CD8-positive, alpha-beta memory T cell (primary cell): ENCODE measurements at places on chromosomes 5 and 9. TPM values are rescaled to one million over a fixed set of nuclear protein-coding genes. Genes with fewer than 3 reads are reported as not detected.

SLC6A3 gene
- not detected for total RNA-seq

ACER2 gene
- total RNA-seq, result 2.7 TPM

TMC1 gene
- not detected for total RNA-seq

TRMO gene
- total RNA-seq, result 19.2 TPM

PTPN3 gene
- 0.29 TPM for total RNA-seq

SHOC1 gene
- total RNA-seq, result not detected

FGF18 gene
- total RNA-seq, result 0.18 TPM

KLF9 gene
- 19.2 TPM for total RNA-seq

DNA sequence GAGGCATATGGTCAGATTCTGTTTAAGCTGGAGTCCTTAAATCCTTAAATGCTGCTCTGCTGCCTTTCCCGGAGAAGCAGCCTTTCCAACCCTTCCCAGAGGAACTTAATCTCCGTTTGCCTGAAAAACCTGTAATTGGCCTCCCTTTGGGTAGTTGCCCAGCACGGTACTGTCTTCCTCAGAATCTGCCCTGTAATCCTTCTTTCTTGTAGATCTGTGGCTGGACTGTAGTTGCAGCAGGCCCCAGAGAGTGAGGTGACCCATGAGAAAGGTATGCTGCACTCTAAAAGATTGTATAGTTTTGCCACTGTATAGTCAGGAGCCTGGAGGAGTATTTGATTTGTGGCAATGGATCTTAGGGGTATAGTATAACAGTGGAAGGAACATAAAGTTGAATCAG lies 11.7 kb downstream of the SPIN1 start:
- no peaks in the 10 kb centered on the region for H3K36me3 ChIP-seq
- H3K27ac ChIP-seq, result no peak overlapping the region
- H3K27me3 ChIP-seq, result no peaks in the 10 kb centered on the region
- H3K4me1 ChIP-seq, result no peaks in the 10 kb centered on the region
- no peak for DNase-seq

DNA sequence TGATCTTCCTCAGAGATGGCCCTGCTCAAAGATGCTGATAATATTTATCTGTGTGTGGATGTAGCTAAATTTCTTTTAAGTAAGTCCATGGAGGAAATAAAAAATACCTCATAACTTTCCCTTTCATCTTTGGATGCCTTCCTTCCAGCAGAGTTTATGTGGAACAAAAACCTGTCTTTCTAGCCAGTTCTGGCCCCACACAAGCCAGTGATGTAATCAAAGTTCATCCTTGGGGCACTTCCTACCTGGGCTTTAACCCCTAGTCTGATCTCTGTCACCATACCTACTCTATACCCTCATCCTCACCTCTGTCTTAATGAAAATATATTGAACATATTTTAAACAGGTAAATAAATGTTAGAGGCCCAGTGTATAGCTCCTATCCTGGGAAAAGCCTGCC lies 39.8 kb upstream of the RASGRF2 start:
- H3K4me3 ChIP-seq, result no peak overlapping the region
- H3K36me3 ChIP-seq, result no peaks in the 10 kb centered on the region
- no peak overlapping the region for H3K27ac ChIP-seq
- H3K4me1 ChIP-seq, result no peaks in the 10 kb centered on the region
- DNase-seq, result no peak
- no peaks in the 10 kb centered on the region for H3K27me3 ChIP-seq

GRCh38 chr9:107283623-107284616 lies 841 bp downstream of the RAD23B start:
- no peaks in the 10 kb centered on the region for H3K36me3 ChIP-seq
- H3K4me1 ChIP-seq, result peaks cover 39% of the 10 kb centered on the region
- peak overlapping the region; percentile 64 for H3K4me3 ChIP-seq
- H3K27me3 ChIP-seq, result no peaks in the 10 kb centered on the region
- DNase-seq, result peak; percentile 69
- H3K27ac ChIP-seq, result peak overlapping the region; percentile 85

GRCh38 chr9:70615464-70616138 lies 201.1 kb upstream of the KLF9 start:
- no peaks in the 10 kb centered on the region for H3K27me3 ChIP-seq
- no peaks in the 10 kb centered on the region for H3K4me1 ChIP-seq
- H3K36me3 ChIP-seq, result no peaks in the 10 kb centered on the region
- no peak overlapping the region for H3K27ac ChIP-seq

- no peak overlapping the region for H3K27ac ChIP-seq
- DNase-seq, result no peak
- no peaks in the 10 kb centered on the region for H3K36me3 ChIP-seq
- no peak overlapping the region for H3K4me3 ChIP-seq
Measured at GRCh38 chr9:38198140-38198539, 129.1 kb upstream of the SHB start.

- DNase-seq, result no peak
- no peaks in the 10 kb centered on the region for H3K36me3 ChIP-seq
- H3K4me1 ChIP-seq, result no peaks in the 10 kb centered on the region
- no peak overlapping the region for H3K27ac ChIP-seq
- H3K27me3 ChIP-seq, result no peaks in the 10 kb centered on the region
Measured at GRCh38 chr5:54159893-54160195, 150.5 kb downstream of the ARL15 start.

DNA sequence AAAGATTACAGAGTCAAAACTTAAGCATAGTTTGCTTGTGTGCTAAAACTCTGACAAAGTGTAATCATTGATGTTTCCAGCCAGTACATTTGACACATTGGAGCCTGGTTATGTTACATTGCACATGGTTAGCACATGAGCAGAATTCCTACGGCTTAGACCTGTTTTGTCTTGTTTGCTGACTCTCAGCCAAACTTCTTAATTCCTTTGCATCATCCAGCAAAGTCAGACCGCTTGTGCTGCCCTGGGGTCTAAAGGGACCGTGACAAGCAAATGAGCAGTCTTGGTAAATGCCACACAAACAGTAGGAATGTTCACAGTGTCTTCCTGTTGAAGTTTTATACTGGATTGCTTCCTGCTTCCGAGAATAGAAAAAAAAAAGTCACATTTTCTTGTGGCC lies 72.0 kb upstream of the ENTREP1 start:
- no peaks in the 10 kb centered on the region for H3K36me3 ChIP-seq
- no peak overlapping the region for H3K27ac ChIP-seq
- no peak overlapping the region for H3K4me3 ChIP-seq
- DNase-seq, result no peak
- no peaks in the 10 kb centered on the region for H3K4me1 ChIP-seq

GRCh38 chr5:173767574-173768266 lies 120.4 kb upstream of the CPEB4 start:
- no peaks in the 10 kb centered on the region for H3K36me3 ChIP-seq
- H3K27ac ChIP-seq, result no peak overlapping the region
- DNase-seq, result no peak
- no peaks in the 10 kb centered on the region for H3K4me1 ChIP-seq
- H3K4me3 ChIP-seq, result no peak overlapping the region

- H3K4me1 ChIP-seq, result no peaks in the 10 kb centered on the region
- H3K4me3 ChIP-seq, result no peak overlapping the region
- H3K27me3 ChIP-seq, result no peaks in the 10 kb centered on the region
- no peaks in the 10 kb centered on the region for H3K36me3 ChIP-seq
Measured at GRCh38 chr5:158349987-158350386, 491.0 kb upstream of the CLINT1 start.

GRCh38 chr5:126274076-126274762 lies 149.0 kb upstream of the GRAMD2B start:
- no peaks in the 10 kb centered on the region for H3K36me3 ChIP-seq
- no peaks in the 10 kb centered on the region for H3K27me3 ChIP-seq
- no peak overlapping the region for H3K4me3 ChIP-seq
- no peaks in the 10 kb centered on the region for H3K4me1 ChIP-seq

DNA sequence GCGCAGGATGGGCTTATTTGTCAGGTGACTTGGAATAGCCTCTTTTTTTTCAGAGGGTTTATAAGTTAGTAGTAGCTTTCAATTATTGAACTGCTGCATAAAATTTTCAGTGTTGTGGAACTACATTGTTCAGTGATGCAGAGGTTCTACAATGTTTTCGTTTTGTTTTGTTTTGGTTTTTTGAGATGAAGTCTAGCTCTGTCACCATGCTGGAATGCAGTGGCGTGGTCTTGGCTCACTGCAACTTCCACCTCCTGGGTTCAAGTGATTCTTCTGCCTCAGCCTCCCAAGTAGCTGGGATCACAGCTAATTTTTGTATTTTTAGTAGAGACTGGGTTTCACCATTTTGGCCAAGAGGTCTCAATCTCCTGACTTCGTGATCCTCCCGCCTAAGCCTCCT lies 22.0 kb downstream of the NUP188 start:
- no peak overlapping the region for H3K27ac ChIP-seq
- no peaks in the 10 kb centered on the region for H3K27me3 ChIP-seq
- no peaks in the 10 kb centered on the region for H3K4me1 ChIP-seq
- no peak for DNase-seq
- peaks cover 42% of the 10 kb centered on the region for H3K36me3 ChIP-seq

DNA sequence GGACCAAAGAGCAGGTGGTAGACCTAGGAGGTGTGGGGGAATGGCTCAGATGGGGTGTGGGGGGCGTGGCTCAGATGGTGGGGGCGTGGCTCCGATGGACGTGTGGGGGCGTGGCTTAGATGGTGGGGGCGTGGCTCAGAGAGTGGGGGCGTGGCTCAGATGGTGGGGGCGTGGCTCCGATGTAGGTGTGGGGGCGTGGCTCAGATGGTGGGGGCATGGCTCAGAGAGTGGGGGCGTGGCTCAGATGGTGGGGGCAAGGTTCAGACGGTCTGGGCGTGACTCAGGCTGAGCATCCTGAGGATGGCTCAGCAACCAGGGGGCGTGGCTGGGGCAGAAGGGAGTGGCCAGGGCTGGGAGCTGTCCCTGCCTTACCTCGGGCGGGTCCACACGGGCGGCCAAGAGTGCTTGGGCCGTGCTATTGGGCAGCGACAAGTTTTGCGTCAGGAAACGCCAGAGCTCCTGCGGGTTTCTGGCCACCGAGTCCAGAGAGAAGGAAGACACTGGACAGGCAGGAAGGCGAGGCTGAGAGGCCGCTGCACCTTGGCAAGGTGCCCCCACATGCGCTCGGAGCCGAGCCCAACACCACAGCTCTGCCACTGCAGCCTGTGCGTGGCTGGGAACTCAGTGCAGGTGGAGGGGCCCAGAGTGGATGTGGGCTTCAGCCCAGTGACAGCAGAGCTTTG lies 5.9 kb downstream of the ABCA2 start:
- no peak overlapping the region for H3K27ac ChIP-seq
- no peaks in the 10 kb centered on the region for H3K36me3 ChIP-seq
- peak; percentile 65 for DNase-seq
- no peak overlapping the region for H3K4me3 ChIP-seq
- H3K27me3 ChIP-seq, result no peaks in the 10 kb centered on the region

- no peaks in the 10 kb centered on the region for H3K36me3 ChIP-seq
- peak; percentile 74 for DNase-seq
- no peaks in the 10 kb centered on the region for H3K4me1 ChIP-seq
Measured at GRCh38 chr5:912280-913091, 19.8 kb downstream of the TRIP13 start.

GRCh38 chr5:131329286-131329560 lies 65.4 kb downstream of the CDC42SE2 start:
- no peaks in the 10 kb centered on the region for H3K27me3 ChIP-seq
- no peak overlapping the region for H3K4me3 ChIP-seq
- H3K4me1 ChIP-seq, result peaks cover 46% of the 10 kb centered on the region
- peaks cover 5% of the 10 kb centered on the region for H3K36me3 ChIP-seq
- H3K27ac ChIP-seq, result no peak overlapping the region
- DNase-seq, result no peak

DNA sequence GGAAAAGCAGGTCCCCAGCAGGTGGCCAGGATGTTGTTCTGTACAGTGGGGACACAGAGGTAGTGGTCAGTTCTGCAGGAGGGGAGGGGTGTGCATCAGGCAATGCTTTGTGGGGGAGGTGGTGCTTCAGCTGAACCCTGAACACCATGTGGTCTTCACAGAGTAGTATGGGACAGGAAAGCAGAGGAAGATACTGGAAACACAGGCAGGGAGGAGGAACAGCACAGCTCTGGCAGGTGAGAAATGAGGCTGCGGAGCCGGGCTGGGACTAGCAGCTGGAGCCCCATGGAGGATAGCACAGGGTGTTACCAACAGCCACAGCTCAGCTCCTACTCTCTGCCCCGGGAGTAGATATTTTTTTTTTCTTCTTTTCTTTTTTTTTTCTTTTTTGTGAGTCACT lies 161.5 kb downstream of the ENTREP1 start:
- DNase-seq, result no peak
- no peaks in the 10 kb centered on the region for H3K27me3 ChIP-seq
- H3K36me3 ChIP-seq, result no peaks in the 10 kb centered on the region
- H3K4me3 ChIP-seq, result no peak overlapping the region
- H3K4me1 ChIP-seq, result no peaks in the 10 kb centered on the region
- H3K27ac ChIP-seq, result no peak overlapping the region

DNA sequence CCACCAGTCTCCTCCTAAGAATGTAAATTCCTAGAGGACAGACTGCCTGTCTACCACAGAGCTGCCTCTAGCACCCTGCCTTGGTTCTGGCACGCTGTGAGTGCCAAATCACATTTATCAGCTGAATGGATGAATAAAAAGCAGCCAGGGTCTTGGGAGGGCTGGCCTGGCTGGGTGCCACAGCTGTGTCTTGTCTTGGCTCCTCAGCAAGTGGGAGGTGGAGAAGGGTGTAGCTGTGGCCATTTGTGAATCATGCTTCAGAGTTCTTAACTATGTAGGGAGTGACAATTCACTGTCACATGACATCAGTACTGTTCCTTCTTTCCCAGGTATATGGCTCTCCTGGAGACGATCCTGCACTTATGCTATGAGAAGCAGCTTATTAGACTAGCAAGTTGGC lies 70.6 kb downstream of the DCP2 start:
- no peaks in the 10 kb centered on the region for H3K36me3 ChIP-seq
- H3K4me1 ChIP-seq, result no peaks in the 10 kb centered on the region
- DNase-seq, result no peak
- no peaks in the 10 kb centered on the region for H3K27me3 ChIP-seq

DNA sequence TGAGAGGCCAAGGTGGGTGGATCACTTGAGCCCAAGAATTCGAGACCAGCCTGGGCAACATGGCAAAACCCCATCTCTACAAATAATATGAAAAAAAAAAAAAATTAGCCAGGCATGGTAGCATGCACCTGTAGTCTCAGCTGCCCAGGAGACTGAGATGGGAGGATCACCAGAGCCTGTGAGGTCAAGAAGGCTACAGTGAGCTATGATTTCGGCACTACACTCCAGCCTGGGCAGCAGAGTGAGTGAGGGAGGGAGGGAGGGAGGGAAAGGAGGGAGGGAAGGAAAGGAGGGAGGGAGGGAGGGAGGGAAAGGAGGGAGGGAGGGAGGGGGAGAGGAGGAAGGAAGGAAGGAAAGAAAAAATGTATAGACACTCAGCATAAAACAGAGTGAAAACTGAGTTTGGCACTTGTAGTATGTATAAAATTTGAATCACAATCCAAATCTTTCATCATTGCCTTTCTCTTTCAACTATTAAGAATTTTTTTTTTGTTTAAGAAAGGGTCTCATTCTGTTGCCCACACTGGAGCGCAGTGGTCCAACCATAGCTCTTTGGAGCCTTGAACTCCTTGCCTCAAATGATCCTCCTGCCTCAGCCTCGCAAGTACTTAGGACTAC lies 27.8 kb downstream of the SERINC5 start:
- no peak for DNase-seq
- peaks cover 49% of the 10 kb centered on the region for H3K4me1 ChIP-seq
- no peaks in the 10 kb centered on the region for H3K27me3 ChIP-seq
- no peak overlapping the region for H3K27ac ChIP-seq
- H3K4me3 ChIP-seq, result no peak overlapping the region
